ENCODE measurements at places on chromosomes 1 and 21. TPM values are rescaled to one million over a fixed set of nuclear protein-coding genes. Genes with fewer than 3 reads are reported as not detected.
A peak's percentile ranks its signal among the peaks of the same experiment; 100 is the strongest.

DNA sequence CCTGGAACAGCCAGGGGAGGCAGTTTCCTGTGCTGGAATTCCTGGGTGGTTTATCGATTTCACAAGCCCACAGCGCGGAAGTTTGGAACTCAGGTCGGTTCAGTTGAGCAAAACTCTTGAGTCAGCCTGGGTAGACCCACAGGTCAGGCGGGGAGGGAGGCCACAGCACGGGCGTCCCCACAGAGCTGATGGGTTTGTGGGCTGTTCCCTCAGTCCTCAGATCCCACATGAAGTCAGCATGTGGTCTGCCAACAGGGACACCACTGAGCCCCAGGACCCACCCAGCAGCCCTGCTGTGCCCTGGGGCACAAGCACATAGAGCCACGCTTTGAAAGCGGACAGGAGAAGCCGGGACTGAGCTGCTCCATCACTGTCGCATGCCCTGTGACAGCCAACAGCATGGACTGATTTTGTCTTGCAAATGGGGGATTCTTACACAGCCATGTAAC, 17.4 kb downstream of the BMP8A start:
- peak; percentile 39 for DNase-seq

GRCh38 chr21:39037807-39038405, 145.3 kb downstream of the PSMG1 start:
- no peak for DNase-seq

GRCh38 chr1:118264343-118264742, 79.3 kb upstream of the SPAG17 start:
- no peak for DNase-seq

DNA sequence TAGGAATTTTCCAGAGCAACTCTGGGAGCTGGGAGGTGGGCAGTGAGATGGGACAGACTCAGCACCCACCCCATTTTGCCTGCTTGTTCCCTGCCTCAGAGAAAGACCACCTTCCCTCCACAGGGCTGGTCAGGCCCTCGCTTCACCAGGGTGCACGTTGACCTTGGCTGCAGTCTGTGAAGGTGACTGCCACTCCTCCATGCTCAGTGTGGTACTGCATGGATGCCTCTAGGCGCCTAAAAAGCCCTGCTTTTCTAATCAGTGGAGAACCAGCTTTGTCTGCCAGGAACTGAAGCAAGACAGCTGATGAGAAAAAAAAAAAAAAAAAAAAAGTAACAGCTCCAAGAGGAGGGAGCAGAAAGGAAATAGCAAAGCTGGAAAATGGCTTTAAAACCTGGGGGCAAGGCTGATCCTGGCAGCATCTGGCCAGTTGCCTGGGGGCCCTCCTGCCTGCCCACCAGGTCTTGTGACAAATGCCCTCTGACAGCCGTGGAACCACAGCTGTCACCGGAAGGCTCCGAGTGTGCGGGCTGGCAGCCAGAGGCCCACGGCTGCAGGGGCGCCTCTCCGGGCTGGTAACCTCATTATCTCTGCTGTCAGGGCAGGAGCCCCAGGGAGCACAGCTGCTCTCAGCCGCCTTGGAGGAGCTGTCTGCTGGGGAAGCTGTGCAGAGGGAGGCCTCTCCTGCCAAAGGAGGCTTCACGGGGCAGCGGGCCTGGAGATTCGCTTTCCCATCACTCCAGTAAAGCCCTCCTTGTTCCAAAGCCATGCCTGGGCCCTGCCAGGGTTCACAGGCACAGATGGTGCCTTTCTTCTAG, 13.7 kb downstream of the KIAA1614 start:
- DNase-seq = no peak

The RIPPLY3 gene
- 0.17 TPM for total RNA-seq

The RNF186 gene
- not detected for total RNA-seq

- DNase-seq = no peak
Measured at GRCh38 chr1:29121936-29122681, 1.6 kb downstream of the TMEM200B start.

The RLF gene
- total RNA-seq = 11.7 TPM

The TSPEAR gene
- total RNA-seq = not detected

- no peak for DNase-seq
Measured at GRCh38 chr1:237239248-237239647, 197.3 kb downstream of the RYR2 start.

The ANKRD34A gene
- total RNA-seq = 0.27 TPM

The KIF2C gene
- 67.6 TPM for total RNA-seq

- no peak for DNase-seq
Measured at GRCh38 chr1:54545916-54546635, 2.0 kb upstream of the ACOT11 start.

DNA sequence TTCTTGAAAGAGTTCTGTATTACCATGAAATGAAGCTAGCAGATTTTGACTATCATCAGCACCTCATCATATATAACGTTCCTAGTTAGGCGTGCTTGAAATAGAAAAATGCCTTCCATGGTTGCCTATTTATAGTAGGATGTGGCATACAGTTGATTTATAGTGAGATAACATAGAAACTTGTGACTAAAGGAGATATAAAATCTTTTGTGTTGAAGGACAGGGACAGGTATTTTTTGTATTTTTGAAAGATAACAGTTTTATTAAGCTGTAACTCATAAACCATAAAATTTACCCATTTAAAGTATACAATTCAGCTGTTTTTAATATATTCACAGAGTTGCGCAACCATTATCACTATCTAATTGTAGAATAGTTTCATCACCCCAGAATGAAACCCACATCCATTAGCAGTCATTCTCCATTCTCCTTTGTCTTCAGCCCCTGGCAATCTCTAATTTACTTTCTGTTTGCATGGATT, 19.3 kb downstream of the SPEN start:
- DNase-seq = no peak

- DNase-seq = no peak
Measured at GRCh38 chr1:82044111-82044510, 243.4 kb downstream of the ADGRL2 start.

DNA sequence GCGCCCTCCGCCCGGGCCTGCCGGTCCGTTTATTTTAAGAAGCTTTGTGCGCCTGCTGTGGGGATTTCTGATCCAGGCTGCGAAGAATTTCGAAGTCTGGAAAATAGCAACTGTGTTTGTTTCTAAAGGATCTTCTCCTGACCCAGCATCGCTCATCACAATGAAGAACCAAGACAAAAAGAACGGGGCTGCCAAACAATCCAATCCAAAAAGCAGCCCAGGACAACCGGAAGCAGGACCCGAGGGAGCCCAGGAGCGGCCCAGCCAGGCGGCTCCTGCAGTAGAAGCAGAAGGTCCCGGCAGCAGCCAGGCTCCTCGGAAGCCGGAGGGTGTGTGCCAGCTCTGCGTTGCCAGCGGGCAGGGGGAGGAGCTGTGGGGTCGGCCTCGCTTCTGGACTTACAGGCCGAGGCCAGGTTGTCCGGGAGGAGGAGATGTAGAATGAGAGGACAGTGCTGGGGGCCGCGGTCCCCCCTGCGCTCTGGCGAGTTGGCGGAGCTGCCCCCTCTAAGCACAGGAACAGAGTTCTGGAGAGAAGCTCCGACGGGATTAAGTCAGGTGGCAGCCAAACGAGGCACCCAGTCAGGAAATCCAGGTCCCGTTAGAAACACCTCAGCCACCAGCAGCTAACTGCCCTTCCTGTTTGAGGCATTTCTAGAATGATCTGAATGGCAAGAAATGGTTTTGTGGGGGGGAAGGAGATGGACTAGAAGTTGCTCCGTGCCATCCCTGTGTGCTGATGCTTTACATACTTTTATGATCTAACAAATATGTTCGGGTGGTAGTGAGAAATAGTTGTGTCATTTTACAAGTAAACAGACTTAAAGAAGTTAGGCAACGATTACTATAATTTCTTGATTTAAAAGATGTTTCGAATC, 948 bp downstream of the TXLNA start:
- DNase-seq = peak; percentile 47

DNA sequence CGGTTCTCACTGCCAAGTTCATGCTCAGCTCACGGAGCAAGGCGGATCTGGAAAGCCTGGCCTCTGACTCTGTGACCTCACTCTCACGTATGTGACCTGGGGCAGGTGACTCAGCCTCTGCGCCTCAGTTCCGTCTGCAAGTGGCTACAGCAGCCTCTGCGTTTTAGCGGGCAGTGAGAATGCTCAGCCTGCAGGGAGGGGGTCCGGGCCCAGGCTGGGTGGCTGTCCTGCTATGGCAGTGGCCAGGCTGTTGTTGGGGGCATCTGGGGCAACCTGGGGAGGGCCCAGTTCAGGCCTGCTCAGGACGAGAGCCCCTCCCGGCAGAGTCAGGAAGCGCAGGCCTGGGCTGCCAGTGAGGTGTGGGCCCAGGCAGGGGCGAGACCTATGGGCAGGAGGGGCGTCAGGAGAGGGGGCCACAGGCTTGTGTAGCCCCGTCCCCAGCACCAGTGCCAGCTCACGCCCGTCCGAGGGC, 27.9 kb downstream of the ARHGEF16 start:
- DNase-seq = peak; percentile 46

DNA sequence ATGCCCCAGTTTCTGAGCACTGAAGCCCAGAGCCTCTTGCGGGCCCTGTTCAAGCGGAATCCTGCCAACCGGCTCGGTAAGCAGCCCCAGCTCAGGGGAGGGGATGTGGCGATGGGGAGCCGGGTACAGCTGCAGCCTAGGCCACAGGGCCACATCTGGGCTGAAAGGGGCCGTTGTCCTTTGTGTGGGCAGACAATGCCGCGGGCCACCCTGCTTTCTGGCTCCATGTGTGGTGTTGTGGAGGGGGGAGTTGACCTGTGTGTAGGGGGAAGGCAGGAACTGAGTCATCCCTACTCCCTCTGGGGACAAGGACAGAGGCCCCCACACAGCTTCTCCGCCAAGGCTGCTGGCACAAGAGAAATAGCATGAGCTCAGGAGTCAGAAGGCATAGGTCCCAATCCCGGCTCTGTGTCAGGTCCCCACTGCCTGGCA, 26.0 kb downstream of the RPS6KA1 start:
- no peak for DNase-seq

The PRRC2C gene
- total RNA-seq = 227 TPM

The CHI3L2 gene
- total RNA-seq = 0.52 TPM

The SLC2A5 gene
- total RNA-seq = not detected

The CENPL gene
- total RNA-seq = 31.2 TPM

DNA sequence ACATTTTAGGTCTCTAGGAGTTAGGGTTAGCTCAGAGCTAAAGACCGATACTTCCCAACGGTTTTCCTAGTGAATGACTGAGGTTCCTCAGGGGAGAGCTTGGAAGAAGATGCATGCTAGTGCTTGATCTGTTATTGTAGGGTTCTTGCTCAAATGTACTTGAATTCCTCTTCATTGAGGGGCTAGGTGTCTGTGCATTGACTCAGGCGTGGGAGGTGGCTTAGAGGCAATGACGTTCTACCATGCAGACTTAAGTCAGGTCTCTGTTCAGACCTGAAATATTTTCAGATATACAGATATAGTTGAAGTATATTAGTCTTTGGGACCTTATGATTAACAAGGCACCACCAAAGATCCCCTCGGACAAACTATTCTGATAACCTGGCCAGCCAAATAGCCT, 23.5 kb downstream of the S100A10 start:
- DNase-seq = no peak

The GBP2 gene
- 29.7 TPM for total RNA-seq

The RPRD2 gene
- total RNA-seq = 37.8 TPM

The TMEM79 gene
- 12.9 TPM for total RNA-seq

- DNase-seq = no peak
Measured at GRCh38 chr1:213399695-213400094, 348.7 kb downstream of the RPS6KC1 start.

- DNase-seq = no peak
Measured at GRCh38 chr1:39677645-39678044, 5.7 kb upstream of the NT5C1A start.

GRCh38 chr1:197415221-197415620, 147.2 kb downstream of the CRB1 start:
- no peak for DNase-seq

DNA sequence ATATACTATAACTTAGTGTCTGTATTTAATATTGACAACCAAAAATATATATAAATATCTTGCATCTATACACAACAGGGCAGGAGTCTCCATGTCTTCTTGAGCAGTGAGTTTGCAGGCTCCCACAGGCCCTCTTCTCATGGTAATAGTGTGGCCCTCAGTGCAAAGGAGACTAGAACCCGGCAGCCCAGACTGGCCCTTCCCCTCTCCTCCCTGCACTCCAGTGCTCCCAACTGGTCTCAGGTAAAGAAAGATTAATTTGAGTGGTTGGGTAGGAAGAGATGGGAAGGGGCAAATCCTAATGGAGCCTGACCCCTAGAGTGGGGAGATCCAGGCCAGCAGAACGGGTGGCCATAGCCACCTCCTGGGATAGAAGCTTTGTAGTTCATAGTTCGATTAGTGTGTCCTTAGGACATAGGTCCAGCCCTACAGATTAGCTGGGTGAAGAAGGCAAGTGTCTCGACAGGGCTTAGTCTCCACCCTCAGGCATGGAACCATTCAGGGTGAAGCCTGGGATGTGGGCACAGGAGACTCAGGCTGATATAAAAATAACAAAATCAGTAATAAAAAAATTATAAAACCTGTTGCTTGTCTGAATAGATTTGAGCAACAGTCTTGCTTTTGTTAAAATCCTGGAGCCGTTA, 32.3 kb downstream of the SLC2A1 start:
- no peak for DNase-seq

The SH2D5 gene
- 3.8 TPM for total RNA-seq

GRCh38 chr1:11285883-11286734, 13.1 kb downstream of the UBIAD1 start:
- no peak for DNase-seq

The RAVER2 gene
- 10.3 TPM for total RNA-seq

GRCh38 chr21:44456214-44456914, 1.1 kb downstream of the LRRC3 start:
- no peak for DNase-seq

DNA sequence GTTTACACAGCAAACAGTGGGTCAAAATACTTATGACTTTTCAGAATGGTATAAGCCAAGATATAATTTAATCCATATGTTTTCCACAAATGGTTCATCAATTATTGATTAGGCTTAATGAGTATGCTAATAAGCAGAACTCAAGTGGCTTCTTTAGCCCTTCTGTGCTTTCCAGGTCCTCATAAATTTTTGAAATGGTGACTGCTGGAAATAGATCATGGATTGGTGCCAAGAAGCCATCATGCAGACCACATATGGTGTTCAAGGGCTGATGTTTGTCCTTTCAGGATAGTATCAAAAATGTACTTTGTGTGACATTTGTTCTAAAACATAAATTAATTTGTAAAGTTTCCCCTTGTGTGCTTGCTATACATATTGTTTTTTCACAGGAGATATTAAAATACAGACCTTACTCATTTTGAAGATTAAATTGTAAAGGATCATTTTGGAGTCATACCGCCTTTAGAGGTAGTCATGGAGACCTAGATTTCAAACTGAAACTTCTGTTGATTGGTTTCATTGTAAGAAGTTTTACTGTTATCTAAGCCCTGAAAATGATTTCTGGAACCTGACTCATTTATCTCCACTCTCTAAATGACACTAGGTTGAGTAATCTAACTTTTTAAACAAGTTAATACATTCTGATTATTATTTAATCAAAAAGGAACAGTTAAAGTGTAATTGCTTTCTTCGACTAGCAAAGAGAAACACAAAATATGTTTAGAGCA, 507.9 kb downstream of the PLA2G4A start:
- no peak for DNase-seq

The OR2AK2 gene
- not detected for total RNA-seq

DNA sequence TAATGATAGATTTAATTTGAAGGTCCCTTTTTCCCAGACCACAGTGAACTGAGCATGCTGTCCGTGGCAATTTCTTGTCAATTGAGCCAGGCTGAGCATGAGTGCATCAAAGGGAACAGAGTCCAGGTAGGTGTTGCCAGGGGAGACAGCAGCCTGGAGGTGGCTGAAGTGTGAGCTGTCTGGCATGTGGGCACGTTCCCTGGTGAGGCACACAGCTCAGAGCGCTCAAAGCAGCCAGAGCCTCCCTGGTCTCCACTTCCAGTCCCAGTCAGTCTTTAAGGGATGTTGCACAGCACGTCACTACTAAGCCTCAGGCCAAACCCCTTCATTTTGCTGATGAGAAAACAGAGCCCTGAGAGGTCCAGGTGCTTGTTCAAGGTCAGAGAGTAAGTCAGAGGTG, 251.4 kb downstream of the MATN1 start:
- no peak for DNase-seq

Data from Calu3 (cell line).